Activated CD4-positive, alpha-beta T cell treated with anti-CD3 and anti-CD28 coated beads for 36 hours (primary cell): ENCODE measurements at places on chromosomes 2 and 18. TPM values are rescaled to one million over a fixed set of nuclear protein-coding genes. Genes with fewer than 3 reads are reported as not detected.

GRCh38 chr18:47163241-47163640 is 12.9 kb downstream of the IER3IP1 start:
- peak; percentile 17 for DNase-seq
- H3K36me3 ChIP-seq: peaks cover 14% of the 10 kb centered on the region
- H3K4me1 ChIP-seq: peaks cover 34% of the 10 kb centered on the region

GRCh38 chr2:229719926-229720647 is 5.7 kb upstream of the DNER start:
- H3K4me1 ChIP-seq: peaks cover 4% of the 10 kb centered on the region
- no peak for DNase-seq

- H3K27me3 ChIP-seq: no peaks in the 10 kb centered on the region
- no peak overlapping the region for H3K27ac ChIP-seq
- H3K36me3 ChIP-seq: peaks cover 19% of the 10 kb centered on the region
- H3K4me1 ChIP-seq: peaks cover 90% of the 10 kb centered on the region
- no peak for DNase-seq
- H3K4me3 ChIP-seq: no peak overlapping the region
These were observed 113.6 kb upstream of the MGAT5 start for GRCh38 chr2:134140251-134140661.

Gene ALK
- total RNA-seq: not detected

Gene WDFY1
- 37.5 TPM for total RNA-seq

Gene SRD5A2
- not detected for total RNA-seq
